ENCODE measurements at places on chromosomes 1 and 21.

GRCh38 chr1:4750177-4750576, 95.8 kb downstream of the AJAP1 start:
- no peak for DNase-seq

GRCh38 chr1:172761581-172762486, 102.9 kb downstream of the FASLG start:
- DNase-seq, result no peak

GRCh38 chr1:168972887-168973286, 133.6 kb upstream of the ATP1B1 start:
- DNase-seq, result no peak

GRCh38 chr21:33984021-33984481, 68.4 kb upstream of the ATP5PO start:
- DNase-seq, result no peak

- DNase-seq, result peak; percentile 77
Observed at GRCh38 chr1:94884106-94884505, 42.8 kb downstream of the CNN3 start.
